ENCODE measurements at places on chromosomes 11 and 22.

- no peak for DNase-seq
Measured at GRCh38 chr11:11422411-11423128, 69.5 kb upstream of the CSNK2A3 start.

- DNase-seq, result no peak
Measured at GRCh38 chr11:90326647-90327046, 103.8 kb upstream of the CHORDC1 start.

- DNase-seq, result no peak
Measured at GRCh38 chr22:44702479-44703198, 635 bp downstream of the PRR5 start.

GRCh38 chr11:16790486-16791190, 52.2 kb downstream of the C11orf58 start:
- no peak for DNase-seq

GRCh38 chr22:47738472-47739013, 976.1 kb downstream of the TBC1D22A start:
- no peak for DNase-seq

Measured in stimulated activated CD8-positive, alpha-beta memory T cell treated with anti-CD3 and anti-CD28 coated beads, Interleukin-15, amount 100 ng/mL, for 48 hours (primary cell).